ENCODE measurements at places on chromosomes 3 and 15. TPM values are rescaled to one million over a fixed set of nuclear protein-coding genes. Genes with fewer than 3 reads are reported as not detected.

The SLC6A20 gene
- not detected for total RNA-seq

DNA sequence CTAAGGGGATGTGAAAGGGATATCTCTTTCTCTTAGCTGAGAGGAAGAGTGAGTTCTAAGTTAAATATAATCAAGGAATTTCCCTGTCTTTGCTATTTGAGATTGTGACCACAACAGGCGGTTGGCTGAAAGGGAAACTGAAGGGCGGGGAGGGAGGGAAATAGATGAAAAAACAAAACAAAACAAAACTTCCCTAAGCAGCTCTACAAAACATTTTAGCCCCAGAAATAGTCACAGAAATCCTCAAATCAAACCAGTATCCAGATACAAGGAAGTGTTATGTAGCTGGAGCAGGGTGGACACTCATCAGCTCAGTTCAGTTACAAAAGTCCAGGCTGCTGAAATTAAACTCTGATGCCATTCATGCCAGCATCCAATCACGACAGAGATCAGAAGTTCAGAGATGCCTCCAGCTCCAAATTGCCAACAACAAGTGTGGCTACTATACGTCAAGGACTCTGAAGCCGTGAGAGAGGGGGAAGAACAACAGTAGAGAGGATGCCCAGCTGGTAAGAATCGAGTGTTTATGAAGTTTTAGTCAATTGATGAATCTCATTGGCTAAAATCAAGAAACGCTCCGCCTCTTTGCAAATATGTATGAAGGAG is 319 bp upstream of the TP63 start:
- H3K4me3 ChIP-seq = no peak overlapping the region
- no peaks in the 10 kb centered on the region for H3K36me3 ChIP-seq
- H3K4me1 ChIP-seq = no peaks in the 10 kb centered on the region
- H3K27ac ChIP-seq = no peak overlapping the region
- no peaks in the 10 kb centered on the region for H3K27me3 ChIP-seq

- peaks cover 3% of the 10 kb centered on the region for H3K27me3 ChIP-seq
- no peak overlapping the region for H3K4me3 ChIP-seq
- H3K4me1 ChIP-seq = peaks cover 5% of the 10 kb centered on the region
- H3K27ac ChIP-seq = no peak overlapping the region
Observed at GRCh38 chr3:113274425-113275257, 63.3 kb downstream of the BOC start.

DNA sequence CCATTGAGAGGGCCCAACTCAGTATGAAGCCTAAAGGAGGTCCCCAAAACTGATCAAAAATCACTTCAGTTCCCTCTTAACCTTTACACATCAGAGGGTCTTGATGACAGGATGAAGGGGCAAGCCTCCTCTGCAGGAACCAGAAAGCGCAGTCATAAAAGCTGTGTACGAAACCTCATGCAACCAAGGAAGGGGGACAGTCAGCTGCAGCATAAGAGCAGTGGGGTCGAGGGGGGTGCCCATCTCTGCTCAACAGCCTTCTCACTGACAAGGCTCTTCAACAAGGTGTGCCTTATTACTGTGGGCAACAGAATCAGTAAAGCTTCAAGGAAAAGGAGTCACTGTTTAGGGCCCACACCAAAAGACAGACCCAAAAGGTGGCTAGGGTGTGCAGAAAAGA is 3.9 kb downstream of the POC1A start:
- peaks cover 14% of the 10 kb centered on the region for H3K4me1 ChIP-seq
- H3K27me3 ChIP-seq = no peaks in the 10 kb centered on the region
- DNase-seq = no peak
- H3K4me3 ChIP-seq = no peak overlapping the region
- H3K27ac ChIP-seq = no peak overlapping the region

DNA sequence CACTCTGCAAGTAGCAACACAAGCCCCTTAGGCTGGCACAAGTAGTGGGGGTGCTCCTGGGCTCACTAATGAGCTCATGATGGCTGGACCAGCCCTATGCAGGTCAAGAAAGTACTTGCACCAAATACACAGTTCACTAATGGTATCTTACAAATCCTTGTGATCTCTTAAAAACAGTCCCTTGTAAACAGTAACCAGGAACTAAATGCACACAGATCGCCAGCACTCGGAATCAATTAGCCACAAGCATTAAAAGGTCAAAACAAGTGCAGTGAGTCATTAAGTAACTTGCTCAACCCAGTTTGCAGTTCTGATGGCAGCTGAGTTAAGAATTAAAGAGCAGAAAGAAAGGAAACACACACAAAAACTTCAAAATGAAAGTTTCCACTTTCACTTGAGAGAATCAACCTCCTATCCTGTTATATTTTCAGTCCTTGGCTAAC is 43.2 kb downstream of the ARHGEF3 start:
- no peak overlapping the region for H3K4me3 ChIP-seq
- H3K36me3 ChIP-seq = no peaks in the 10 kb centered on the region
- DNase-seq = peak; percentile 87
- H3K27ac ChIP-seq = peak overlapping the region; percentile 35
- H3K4me1 ChIP-seq = peaks cover 29% of the 10 kb centered on the region
- H3K27me3 ChIP-seq = no peaks in the 10 kb centered on the region

All from endothelial cell of umbilical vein (primary cell).